ENCODE measurements at places on chromosomes 5 and 9.

GRCh38 chr5:159049844-159050315 lies 49.8 kb downstream of the EBF1 start:
- no peak for DNase-seq

- peak; percentile 42 for DNase-seq
Measured at GRCh38 chr5:14305045-14305444, 161.9 kb downstream of the TRIO start.

DNA sequence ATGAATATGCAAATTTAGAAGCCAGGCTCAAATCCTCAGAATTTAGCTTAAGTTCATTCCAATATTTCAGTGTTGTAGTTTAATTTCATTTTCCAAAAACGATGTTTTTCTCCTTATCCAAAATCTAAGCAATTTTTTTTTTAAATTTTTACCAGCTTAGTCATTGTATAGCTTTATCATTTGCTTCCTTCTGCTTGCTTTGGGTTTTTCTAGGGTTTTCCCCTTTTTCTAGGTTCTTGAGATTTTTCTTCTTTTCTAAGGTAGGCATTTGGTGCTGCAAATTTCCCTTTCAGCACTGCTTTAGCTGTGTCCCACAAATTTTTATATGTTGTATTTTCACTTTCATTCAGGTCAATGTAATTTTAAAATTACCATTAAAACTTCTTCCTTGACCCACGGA lies 34.4 kb upstream of the CCDC112 start:
- DNase-seq, result no peak

GRCh38 chr9:136544548-136544963 lies 1.3 kb downstream of the NOTCH1 start:
- DNase-seq, result no peak

GRCh38 chr5:10525124-10525495 lies 38.8 kb upstream of the ANKRD33B start:
- no peak for DNase-seq

DNA sequence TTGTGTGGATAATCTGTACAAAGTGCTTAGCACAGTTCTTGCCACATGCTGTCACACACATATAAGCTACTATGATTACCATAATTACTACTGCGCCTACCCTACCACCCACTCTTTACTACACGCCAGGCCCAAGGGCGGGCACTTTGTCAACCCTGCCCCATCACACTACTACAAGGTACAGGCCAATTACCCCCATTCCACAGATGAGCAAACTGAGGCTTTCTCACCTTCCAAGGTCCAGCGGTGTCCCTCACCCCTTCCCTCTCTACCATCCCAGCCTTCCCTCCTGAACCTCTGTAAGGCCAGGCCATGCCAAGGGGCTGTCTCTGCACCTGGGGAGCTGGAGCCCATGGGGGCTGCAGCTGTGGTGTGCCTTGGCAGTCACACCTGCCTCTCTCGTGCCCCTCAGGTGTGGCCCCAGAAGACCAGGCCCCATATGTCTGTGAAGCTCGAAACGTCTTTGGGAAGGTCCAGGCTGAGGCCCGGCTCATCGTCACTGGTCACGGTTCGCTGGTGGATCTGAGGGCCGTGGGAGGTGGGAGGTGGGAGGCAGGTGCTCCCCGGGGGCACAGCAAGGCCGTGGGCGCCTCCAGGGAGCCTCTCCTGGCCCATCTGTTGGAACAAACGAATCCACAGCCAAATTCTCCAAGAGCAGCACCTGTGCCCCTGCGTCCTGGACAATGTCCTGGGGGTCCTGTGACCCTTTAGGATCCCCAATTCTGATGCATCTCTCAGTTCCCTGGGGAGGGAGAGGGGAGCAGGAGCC lies 54.6 kb downstream of the HMCN2 start:
- DNase-seq, result no peak

GRCh38 chr9:86407022-86407421 lies 52.8 kb upstream of the TUT7 start:
- DNase-seq, result peak; percentile 67

DNA sequence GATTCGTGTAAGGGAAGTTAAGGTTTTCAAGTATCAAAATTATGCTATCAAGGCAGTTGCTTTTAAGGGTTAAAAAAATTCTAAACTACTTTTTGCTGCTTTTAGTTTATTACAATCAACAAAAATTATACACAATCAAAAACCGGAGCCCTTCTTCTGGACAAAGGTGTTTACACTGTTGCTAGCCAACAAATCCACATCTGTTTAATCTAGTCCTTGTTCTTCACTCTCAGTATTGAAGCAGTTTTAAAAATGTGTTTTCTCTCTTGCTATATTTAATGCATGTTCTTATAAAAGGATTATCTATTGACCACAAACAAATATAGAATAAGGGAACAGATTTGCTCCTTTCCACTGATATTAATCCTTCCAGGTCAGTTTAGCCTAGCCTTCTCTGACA lies 2.5 kb downstream of the FEM1C start:
- no peak for DNase-seq

DNA sequence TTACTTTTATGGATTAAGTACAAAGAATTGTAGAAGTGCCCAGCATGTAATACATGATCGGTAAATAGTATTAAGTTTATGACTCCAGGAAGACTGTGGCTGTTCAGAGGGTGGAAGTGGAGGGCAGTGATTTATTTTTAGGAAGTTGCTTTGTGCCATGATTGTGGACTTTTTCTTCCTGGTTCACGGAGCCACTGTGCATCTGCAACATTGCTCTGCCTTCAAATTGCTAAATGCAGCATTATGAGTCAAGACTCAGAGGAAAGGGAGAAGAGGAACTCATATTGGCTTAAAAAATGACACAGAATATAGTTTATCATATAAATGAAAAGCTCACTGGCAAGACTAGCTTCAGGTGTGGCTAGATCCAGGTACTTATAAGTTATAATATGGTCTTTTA lies 301.5 kb downstream of the KCTD16 start:
- no peak for DNase-seq

GRCh38 chr9:74770508-74771261 lies 117.0 kb downstream of the TRPM6 start:
- peak; percentile 92 for DNase-seq

- no peak for DNase-seq
Measured at GRCh38 chr5:135465391-135466122, 13.4 kb upstream of the TIFAB start.

DNA sequence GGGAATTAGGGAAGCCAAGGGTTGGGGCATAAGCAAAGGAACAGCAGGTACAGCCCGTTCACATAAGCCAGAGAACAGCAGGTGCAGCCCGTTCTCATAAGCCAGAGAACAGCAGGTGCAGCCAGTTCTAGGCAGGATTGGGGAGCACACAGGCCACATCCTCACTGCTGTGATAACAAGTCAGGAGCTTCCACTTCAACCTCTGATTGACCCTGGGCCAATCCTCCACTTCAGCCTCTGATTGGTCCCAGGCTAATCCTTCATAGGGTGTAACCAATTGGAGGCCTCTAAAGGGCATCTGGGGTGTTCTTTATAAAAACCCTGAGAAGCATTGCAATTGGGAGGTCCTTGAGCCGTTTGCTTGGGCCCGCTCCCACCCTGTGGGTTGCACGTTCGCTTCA lies 27.5 kb downstream of the CEL start:
- no peak for DNase-seq

DNA sequence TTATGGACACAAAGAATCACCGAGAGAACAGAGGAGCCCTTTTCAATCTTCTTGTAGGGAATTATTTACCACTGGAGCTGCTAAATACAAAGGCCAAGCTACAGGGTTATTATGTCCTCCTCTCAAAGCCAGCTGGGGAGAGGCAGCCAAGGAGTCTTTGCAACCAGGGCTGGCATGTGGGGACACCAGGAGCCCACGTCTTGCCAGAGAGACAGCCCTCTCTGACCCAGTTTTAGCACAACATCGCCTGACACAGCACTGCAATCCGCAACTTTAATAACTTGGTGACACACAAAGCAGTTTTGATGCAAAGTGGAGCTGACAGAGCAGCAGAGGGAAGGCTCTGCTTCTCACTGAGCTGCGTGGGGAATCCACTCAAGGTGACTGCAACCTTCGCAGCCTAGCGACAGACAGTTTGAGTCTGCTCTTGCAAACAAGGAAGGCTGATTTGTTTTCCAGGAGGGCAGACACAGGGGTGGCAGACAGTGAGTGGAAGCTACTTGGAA lies 33.6 kb downstream of the TLR4 start:
- DNase-seq, result no peak

GRCh38 chr5:67058998-67059743 lies 137.4 kb downstream of the CD180 start:
- DNase-seq, result peak; percentile 53

DNA sequence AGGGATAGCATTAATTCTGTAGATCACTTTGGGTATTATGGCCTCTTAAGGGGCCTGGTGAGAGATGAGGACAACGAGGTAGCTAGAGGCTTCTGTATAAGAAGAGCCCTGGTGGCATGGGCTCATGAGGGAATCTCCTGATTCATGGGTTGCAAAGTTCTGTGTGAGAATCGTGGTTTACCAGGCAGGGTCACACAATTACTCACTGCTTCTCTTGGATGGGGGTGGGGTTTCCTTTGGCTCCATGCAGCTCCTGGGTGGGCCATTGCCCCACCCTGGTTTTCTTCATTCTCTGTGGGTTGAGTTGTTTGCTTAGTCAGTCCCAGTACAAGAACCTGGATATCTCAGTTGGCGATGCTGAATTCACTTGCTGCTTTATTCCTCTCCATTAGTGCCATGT lies 30.9 kb upstream of the TNFSF15 start:
- DNase-seq, result no peak

Data from ELF-1 (cell line).